H1 (cell line): ENCODE measurements at places on chromosomes 13 and 19.

- no peak overlapping the region; the same call in 1 of the 2 replicates for H3K27ac ChIP-seq
- H3K4me3 ChIP-seq: peak overlapping the region; percentile 95
These were observed 587 bp downstream of the B9D2 start for GRCh38 chr19:41363371-41363752.

DNA sequence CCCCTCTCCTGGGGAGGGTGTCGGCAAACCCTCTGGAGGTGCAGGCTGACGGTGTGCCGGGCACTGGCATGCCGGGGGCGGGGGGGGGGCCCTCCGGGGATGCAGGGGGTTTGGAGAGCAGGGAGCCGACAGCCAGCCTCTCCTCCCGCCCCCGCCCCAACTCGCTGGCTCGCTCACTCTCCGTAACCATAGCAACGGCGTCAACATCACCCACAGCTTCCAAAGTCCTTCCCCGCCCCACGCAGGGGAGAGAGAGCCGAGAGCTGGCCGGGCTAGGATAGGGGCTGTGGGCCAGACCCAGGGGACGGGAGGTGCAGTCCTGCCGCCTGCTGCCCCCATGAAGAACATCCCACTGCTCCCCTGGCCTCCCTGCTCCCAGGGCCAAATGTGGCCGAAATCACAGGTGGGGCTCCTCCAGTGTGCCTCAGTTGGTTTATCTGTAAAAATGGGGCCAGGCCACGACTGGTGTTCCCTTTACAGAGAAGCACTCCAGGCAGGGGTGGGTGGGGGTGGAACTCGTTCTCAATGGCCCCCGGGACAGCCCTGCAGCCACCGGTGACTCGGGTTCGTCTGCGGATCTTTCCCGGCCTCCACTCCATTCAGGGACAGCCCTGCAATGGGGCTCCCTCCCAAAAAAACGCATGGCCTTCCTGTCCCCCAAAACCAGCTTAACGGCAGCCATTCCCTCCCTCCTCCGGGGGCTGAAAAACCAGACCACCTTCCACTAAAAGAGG, 3.2 kb downstream of the KLF16 start:
- no peak for DNase-seq
- H3K4me1 ChIP-seq: peaks cover 58% of the 10 kb centered on the region
- peak overlapping the region; percentile 81; the same call in 1 of the 2 replicates for H3K4me3 ChIP-seq
- no peaks in the 10 kb centered on the region; the same call in 1 of the 2 replicates for H3K27me3 ChIP-seq
- no peak overlapping the region for H3K27ac ChIP-seq
- H3K36me3 ChIP-seq: no peaks in the 10 kb centered on the region

DNA sequence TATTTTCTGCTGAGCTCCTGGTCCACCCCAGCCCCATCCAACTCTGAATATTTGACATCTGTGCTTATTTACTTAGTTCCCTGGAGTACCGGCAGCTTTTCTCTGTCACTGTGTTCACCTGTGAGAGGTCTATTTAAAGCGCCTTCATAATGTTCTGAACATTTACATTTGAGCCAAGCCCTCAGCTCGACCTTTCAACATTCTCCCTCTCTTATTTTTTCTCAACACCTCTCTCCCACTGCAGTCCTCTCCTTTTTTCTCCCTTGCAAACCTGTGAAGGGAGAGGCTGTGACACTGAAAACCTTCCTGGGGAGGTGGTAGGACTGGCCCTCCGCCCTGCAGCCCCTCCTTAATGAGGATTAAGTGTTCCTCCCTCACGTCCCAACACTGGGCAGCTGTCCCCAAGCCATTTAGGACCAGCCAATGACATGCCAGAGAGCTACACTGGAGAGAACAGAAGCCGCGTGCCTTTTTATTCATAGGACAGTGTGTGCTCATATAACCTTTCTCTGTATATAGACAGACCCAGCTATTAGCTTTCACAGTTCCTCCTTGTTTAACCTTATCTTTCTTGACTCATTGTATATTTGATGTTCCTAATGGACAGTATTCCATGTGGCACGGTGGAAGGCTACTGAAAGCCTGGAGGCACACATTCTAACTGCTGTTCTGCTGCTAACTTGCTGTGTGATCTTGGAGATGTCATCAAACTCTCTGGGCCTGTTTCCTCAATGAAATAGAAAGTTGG, 134.8 kb downstream of the NUFIP1 start:
- peaks cover 8% of the 10 kb centered on the region for H3K4me1 ChIP-seq
- no peaks in the 10 kb centered on the region for H3K27me3 ChIP-seq
- no peak overlapping the region for H3K27ac ChIP-seq
- H3K4me3 ChIP-seq: no peak overlapping the region
- H3K36me3 ChIP-seq: no peaks in the 10 kb centered on the region
- DNase-seq: no peak

DNA sequence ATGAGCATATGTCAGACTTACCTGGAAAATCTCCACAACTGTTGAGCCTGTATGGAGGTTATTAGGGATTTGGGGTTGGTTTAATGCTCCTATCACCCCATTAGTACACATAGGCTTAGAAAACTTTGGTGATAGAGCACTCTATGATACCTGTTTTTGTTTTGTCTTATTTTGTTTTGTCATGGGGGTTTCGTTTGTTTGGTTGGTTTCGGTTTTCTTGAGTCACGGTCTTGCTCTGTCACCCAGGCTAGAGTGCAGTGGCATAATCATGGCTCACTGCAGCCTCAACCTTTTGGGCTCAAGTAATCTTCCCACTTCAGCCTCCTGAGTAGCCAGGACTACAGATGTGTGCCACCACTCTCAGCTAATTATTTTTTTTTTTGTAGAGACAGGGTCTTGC, 70.0 kb downstream of the MZT1 start:
- H3K27ac ChIP-seq: no peak overlapping the region
- no peaks in the 10 kb centered on the region for H3K36me3 ChIP-seq

DNA sequence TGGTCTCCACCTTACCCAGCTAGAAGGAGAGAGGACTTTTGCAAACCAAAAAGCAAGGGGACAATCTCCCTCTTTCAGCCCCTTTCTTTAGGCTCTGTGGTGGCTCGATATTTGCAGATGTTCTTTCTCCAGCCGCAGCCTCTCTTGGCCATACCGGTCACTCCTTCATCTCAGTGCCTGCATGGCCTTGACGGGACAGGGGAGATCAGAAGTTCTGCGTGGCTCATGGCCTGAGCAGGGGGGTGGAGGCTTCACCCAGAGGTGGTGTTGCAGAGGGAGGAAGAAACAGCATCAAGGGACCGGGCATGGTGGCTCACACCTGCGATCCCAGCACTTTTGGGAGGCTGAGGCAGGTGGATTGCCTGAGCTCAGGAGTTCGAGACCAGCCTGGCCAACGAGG, 53.2 kb downstream of the MYO9B start:
- no peak for DNase-seq
- H3K4me1 ChIP-seq: no peaks in the 10 kb centered on the region
- no peak overlapping the region for H3K4me3 ChIP-seq
- H3K36me3 ChIP-seq: no peaks in the 10 kb centered on the region

DNA sequence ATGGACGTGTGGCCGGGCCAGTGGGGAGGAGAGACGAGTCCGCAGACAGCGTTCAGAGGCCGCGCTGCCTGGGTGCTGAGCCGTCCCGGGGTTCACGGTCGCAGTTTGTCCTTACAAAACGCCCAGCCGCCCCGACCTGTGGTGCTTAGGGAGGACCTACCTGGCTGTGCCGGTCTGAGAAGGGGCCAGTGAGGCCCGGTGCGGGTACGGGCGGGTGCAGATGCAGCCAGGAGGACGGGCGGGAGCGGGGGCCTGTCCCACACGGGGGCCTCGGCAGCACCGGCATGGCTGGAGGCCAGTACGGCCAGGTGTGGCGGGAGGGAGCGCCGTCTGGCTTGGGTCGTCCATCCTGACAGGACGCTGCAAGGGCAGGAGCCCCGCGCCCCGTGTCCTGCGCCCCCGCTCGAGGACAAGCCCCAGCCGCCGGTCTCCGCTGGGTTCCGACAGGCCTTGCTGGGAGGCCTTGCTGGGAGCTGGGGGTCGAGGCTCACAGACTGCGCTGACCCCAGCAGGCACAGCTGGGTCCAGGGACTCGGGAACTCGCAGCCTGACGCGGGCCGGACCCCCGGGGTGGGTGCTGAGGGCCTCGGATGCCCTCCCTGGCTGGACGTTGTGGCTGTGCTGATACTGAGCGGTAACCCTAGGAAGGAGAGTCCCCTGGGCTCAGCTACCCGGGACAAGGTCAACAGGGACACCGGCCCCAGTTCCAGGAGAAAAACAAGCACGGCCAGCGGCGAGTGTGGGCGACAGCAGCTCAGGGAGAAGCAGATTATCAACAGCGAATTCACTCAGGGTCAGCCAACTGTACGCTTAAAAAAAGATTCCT, 5.3 kb upstream of the PROZ start:
- H3K27me3 ChIP-seq: peaks cover 22% of the 10 kb centered on the region
- H3K36me3 ChIP-seq: no peaks in the 10 kb centered on the region
- H3K4me1 ChIP-seq: no peaks in the 10 kb centered on the region

GRCh38 chr19:48671446-48671995, 1.3 kb downstream of the NTN5 start:
- H3K36me3 ChIP-seq: no peaks in the 10 kb centered on the region
- peaks cover 5% of the 10 kb centered on the region; the same call in 1 of the 2 replicates for H3K27me3 ChIP-seq
- H3K4me3 ChIP-seq: no peak overlapping the region
- H3K27ac ChIP-seq: no peak overlapping the region

DNA sequence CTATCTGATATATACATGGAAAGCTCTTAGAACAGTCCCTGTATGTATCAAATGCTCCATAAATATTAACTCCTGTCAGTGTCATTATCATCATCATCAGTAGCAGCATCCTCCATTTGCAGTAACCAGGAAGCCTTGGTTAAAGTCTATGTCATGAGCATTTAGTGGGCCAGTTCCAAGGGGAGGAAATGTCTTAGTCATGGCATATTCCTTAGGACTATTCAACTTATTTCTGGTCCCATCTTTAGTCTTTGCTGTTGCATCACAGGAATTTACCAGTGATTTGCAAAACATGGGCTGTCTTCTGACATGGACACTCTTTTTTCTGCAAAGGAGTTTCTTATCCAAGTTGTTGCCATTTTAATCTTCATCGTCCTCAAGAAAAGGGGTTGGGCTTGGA, 98.4 kb downstream of the WDFY2 start:
- no peak overlapping the region for H3K4me3 ChIP-seq
- DNase-seq: no peak
- H3K4me1 ChIP-seq: peaks cover 2% of the 10 kb centered on the region; the same call in 1 of the 2 replicates
- no peak overlapping the region for H3K27ac ChIP-seq
- no peaks in the 10 kb centered on the region for H3K27me3 ChIP-seq
